HS-5 (cell line): ENCODE measurements at places on chromosomes 16 and 17.

GRCh38 chr16:59173408-59173831 is 439.3 kb upstream of the GOT2 start:
- no peak for DNase-seq

GRCh38 chr16:54055191-54055590 is 231.4 kb downstream of the IRX3 start:
- no peak for DNase-seq

GRCh38 chr16:22353191-22353919 is 21.1 kb downstream of the CDR2 start:
- DNase-seq, result no peak

GRCh38 chr16:14350626-14351025 is 279.4 kb downstream of the PARN start:
- no peak for DNase-seq

GRCh38 chr16:1981398-1981836 is at the start of gene NOXO1:
Gene NOXO1, minus strand, starts transcription at chr16:1981469. Its CDS starts 290 bp downstream, at chr16:1981179.
- no peak for DNase-seq

- DNase-seq, result no peak
Measured at GRCh38 chr16:50517450-50518252, 30.5 kb upstream of the NKD1 start.
